ENCODE measurements at places on chromosomes 2 and 18. TPM values are rescaled to one million over a fixed set of nuclear protein-coding genes. Genes with fewer than 3 reads are reported as not detected.

The COL4A3 gene
- total RNA-seq: not detected

The VWA3B gene
- not detected for total RNA-seq

The GALNT13 gene
- total RNA-seq: not detected

The RDH14 gene
- 19.0 TPM for total RNA-seq

The FSHR gene
- total RNA-seq: not detected

The NGEF gene
- total RNA-seq: 0.69 TPM

The MOGAT1 gene
- not detected for total RNA-seq

The HNMT gene
- 0.82 TPM for total RNA-seq

The DIPK1C gene
- total RNA-seq: not detected

The FAM110C gene
- total RNA-seq: 2.6 TPM

The SH2D6 gene
- total RNA-seq: 1.1 TPM

The EFEMP1 gene
- not detected for total RNA-seq

The RNF138 gene
- 54.2 TPM for total RNA-seq

The GULP1 gene
- total RNA-seq: 9.5 TPM

The LRP1B gene
- 11.0 TPM for total RNA-seq

The NTSR2 gene
- total RNA-seq: not detected

The FAM237A gene
- not detected for total RNA-seq

The IL1RN gene
- total RNA-seq: not detected

The KIF1A gene
- 330 TPM for total RNA-seq
